ENCODE measurements at places on chromosomes 7 and 10.
A peak's percentile ranks its signal among the peaks of the same experiment; 100 is the strongest.

- DNase-seq = no peak
Observed at GRCh38 chr10:94521276-94522250, 24.0 kb upstream of the HELLS start.

DNA sequence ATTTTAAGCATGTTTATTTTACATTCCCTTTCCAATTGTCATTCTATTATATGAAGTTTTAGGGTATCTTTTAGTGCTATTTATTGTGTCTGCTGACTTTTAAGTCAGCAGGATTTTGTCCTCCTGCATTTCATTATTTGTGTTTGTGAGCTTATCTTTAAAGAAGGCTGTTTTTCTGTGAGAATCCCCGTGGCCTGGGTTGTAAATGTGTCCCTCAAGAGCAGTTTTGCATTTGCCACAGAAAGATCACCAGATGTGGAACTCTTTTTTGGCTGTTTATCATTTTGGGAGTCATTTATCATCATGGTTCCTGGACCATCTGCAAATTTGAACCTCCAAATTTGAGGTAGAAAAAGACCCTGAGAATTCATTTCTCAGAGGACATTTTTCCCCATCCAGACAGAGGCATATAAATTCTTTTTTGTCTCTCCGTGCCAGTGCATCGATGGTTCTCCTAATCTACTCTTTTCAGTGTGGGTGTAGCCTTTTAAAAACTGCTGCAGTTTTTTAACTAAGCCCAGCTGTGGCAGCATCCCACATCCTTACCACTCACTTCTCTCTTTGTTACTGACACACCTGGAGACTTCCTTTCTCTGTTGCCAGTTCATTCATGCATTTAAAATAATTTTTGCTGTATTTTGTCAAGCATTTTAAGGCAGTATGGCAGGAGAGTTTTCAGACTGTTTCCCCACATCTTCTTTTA, 20.1 kb upstream of the MTURN start:
- no peak for DNase-seq

- no peak for DNase-seq
Observed at GRCh38 chr10:111275091-111275490, 198.3 kb downstream of the ADRA2A start.

DNA sequence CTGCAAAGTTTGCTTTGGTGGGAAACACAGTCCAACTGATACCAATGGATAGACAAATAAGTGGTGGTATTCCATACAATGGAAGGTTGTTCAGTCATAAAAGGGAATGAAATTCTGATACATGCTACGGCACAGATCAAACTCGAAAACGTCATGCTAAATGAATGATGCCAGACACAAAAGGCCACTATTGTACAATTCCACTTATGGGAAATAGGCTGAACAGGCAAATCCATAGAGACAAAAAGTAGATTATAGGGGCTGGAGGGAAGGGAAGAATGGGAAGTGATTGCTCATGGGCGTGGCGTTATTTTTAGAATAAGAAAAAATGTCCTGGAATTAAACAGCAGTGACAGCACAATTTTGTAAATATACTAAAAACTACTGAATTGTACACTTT, 66.0 kb upstream of the FOXK1 start:
- DNase-seq = no peak

DNA sequence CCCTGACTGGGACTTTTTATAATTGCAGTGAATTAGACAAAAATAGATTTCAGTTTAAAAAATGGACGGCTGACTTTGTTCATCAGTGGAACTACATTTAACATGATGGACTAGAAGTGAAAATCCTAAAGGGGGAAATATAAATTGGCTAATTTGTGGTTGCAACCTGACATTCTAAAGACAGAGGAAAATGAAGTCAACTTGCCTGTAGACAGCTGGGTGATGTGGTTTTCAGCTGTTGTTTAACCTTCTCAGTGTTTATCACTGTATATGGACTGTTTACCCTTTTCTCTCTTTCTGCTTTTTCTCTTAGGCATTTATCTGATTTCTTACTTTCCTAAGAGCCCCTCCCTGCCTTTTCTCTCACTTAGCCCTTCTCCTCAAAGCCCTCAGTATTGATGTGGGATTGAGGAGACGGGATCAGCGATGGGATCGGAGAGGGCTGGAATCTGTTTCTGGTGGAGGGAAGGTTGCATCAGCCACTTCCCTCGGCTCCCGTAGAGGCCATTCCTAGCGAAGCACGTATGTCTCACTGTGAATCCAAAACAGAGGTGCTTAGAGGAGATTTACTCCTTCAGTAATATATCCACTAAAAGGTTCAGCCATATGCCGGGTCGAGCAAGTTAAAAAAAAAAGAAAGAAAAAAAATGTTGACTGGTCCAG, 109.0 kb upstream of the KLF6 start:
- no peak for DNase-seq

- DNase-seq = no peak
Observed at GRCh38 chr7:9240001-9240400, 806.6 kb downstream of the NXPH1 start.

- DNase-seq = no peak
Observed at GRCh38 chr10:71343392-71343773, 24.3 kb downstream of the SLC29A3 start.

DNA sequence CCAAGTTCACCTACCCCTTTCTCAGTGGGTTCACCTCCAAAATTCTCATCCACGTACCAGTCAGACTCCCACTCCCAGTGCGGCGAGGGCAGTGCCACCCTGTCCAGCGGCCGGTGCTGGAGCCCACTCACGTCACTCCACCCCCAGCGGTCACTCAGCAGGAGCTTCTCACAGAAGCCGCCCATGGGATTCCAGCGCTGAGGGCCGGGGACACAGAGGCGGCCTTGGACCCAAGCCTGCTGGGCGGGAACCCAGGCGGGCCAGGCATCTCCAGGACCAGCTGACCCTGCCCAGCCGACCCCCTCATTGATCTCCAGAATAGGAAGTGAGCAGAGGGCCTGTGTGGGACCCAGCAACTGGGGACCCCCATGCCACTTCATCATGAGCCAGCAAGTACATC, 7.2 kb downstream of the TECPR1 start:
- no peak for DNase-seq

DNA sequence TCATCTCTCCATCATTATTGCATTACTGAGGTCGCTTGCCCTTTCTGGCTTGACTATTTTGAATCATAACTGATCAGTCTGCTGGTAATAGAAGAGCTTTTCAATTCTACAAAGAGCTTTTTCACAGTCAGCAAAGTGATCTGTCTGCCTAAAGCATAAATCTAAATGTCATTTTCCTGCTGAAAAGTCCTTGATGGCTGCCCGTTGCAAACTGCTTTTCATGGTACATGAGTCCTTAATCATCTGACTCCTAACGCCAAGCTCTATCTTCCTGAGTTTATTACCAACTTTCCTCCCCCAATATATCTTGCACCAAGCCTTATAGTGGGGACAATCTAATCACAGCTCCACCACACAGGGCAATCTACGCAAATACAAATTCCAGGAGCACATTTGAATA, 39.8 kb downstream of the THSD7A start:
- no peak for DNase-seq

DNA sequence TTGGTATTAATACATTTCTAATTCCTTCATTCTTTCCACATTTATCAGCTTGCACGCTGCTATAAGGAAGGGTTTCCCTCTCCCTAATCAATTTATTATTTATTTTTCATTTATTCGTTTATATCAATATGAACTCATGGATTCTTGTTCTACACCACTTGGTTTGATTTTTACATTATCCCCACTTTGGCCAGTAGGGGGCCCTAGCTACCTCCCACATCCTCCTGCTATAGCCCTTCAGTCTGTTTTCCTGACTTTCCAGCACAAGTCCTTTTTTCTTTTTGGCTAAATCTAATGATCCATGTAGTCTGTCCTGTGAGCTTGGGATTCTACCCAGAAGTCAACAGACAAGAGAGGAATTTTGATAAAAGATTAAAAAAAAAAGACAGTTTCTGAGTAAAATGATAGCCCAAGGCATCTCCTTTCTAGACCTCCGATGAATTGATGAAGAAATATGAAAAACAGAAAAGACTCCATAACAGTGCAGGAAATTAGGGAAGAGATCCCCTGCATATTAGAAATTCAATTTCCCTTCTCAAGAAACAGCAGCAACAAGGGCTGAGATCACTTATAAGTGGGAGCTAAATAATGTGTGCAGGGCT, 47.7 kb downstream of the LYZL2 start:
- DNase-seq = no peak

DNA sequence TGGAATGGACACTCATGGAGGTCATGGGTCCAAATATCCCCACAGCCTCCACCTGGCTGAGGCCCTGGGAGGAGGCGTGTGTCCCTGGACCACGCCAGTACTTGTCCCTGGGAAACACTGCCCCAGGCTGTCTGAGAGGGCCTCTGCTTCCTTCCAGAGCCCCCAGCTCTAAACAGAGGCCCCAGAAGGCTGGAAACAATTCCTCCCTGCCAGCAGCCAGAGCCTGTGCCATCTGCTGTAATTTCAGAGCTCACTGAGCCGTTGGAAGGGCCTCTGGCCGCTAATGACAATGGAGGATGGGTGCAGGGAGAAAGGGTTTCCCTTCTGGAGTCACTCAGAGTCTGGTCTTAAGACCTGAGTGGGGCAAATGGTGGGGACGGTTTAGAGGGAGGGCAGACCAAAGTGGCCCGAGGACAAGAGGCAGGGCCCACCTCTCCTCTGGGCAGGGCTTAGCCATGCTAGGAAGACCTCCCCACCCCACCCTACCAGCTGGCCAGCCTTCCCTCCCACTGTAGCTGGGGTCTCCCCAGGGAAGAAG, 7.1 kb downstream of the CHAT start:
- DNase-seq = no peak

DNA sequence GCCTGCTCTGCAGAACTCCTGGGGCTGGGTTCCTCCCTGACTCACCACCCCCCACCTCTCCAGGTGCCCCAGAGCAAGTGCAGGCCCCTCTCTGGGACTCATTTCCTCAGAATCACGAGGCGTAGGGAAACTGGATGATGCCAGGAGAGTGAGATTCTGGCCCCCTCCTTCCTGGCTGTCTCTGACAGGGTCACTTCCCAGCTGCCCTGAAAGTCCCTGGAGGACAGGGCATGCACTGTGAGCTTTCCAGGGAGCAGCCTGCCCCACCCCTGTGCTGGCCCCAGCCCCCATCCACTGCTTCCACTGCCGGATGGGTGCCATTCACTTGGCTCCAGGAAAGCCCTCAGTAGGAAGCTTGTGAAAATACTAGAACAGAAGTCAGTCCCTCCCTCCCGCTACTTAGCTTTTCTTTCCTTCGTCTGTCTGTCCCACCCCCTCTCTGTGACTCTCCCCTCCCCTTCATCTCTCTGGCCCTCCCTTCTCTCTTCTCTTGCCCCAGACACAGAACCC, 10.4 kb downstream of the TACR2 start:
- no peak for DNase-seq

DNA sequence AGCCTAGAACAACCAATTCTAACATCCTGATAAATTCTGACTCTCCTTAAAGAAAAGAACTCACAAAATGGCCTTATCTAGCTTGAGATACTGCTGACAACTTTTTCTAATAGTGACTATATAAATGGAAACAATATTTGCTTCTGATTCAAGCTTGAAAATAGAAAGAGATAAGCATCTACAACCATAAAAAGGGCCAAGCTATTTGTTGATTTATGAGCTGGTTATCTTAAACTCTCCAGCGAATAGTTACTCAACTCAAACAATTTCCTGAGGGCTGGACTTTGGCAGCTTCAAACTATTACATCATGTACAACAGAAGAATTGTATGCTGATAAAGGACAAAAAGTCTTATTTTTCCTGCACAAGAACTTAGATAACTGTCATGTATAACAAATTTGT, 4.6 kb downstream of the USP54 start:
- peak; percentile 77 for DNase-seq

DNA sequence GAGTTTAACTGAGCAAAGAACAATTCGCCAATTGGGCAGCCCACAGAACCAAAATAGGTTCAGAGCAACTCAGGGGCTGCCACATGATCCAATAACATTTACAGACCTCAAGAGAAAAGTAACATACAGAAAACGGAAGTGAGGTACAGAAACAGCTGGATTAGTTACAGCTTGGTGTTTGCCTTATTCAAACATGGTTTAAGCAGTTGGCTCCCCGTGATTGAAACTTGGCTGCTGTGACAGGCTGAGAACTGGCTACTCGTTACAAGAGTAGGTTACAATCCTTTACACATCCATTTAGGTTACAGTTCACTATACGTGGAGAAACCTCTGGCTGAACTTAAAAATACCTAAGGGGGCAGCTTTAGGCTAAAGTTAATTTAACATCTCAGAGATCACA, 673.1 kb upstream of the PHF14 start:
- no peak for DNase-seq

DNA sequence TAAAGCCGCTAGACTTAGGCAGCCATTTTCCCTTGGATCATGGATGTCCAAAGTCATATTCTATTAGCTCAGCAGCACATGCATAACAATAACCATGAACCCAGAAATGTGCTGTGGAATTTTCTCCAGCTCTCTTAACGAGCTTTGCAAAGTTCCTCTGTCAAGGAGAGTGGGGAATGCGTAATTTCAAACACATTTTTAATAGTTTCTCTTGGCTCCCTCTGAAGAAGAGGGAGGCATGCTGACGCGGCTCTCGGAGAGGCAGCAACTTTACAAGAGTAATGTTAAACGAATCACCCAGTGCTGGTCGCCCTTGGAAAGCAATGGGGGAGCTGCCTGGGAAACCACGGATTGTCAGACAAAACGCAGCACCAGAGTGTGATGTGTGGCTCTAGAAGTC, 114.8 kb downstream of the RAB18 start:
- DNase-seq = peak; percentile 51

DNA sequence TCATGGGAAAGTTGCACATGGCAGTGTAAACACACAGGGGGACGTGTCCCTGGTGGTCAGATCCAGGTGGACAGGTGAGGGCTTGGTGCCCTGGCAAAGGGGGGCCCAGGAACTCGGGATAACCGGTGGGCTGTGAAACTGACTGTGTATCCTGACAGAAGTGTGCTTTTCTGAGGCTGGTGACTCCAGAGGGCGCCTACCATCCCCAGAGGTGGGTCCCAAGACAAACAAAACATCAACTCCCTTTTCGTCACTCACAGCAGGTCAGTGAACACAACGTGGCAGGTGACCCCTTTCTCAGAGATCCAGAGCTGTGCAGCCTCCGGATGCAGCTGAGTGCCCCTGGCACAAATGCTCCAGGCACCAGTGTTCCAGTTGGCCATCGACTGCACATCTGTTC, 56.0 kb upstream of the DDC start:
- no peak for DNase-seq

DNA sequence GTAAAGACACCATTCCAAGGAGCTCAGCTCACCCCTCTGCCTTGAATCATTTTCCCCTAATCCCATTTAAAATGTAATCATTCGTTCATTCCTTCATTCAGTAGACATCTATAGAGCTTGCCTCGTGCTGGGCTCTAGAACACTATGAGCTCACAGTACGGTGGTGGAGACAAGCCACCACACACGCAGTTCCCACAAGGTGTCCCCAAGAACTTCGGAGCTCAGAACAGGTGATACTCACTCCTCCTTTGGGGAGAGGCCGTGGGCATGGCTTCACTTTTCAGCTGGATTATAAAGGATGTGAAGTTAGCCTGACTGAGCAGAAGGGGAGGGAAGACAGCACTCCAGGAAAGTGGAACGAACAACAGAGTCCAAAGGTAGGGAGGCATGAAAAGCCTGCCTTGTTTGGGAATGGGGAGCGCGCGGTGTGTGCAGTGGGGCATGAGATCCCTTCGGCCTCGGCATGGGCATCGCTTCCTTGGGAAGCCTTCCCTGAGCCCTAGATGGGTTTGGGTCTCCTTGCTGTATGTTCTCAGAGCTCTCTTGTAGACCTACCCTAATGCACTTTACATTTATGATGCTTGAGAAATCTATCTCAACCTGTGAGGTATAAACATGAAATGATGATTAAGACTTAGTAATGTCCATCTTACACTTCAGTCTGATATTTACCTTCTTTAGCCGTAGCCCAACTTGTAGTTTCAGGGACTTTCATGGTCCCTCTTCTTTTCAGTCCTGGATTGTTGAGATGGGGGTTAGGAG, 809 bp upstream of the OGA start:
- DNase-seq = no peak

- no peak for DNase-seq
Observed at GRCh38 chr7:74405899-74406512, 47.7 kb upstream of the GTF2IRD1 start.
